T follicular helper cell (primary cell): ENCODE measurements at places on chromosomes 13 and 19.

DNA sequence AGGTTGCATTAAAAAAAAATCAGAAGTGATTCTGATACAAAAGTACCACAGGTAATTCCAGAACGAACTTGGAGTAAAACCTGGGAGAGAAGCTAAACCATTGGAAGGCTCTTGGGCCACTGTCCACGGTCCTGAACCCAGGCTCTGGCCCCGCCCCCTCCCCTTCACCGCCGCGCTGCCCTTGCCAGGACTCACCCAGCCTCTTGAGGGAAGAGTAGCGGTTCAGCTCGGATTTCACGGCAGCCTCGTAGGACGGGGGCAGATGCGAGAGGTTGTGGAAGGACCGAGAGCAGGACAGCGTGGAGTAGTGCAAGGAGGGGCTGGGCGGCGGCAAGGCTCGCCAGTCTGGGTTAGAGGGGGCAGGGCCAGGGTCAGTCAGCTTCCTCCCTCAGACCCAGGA, 5.7 kb downstream of the SHISA7 start:
- DNase-seq, result no peak

GRCh38 chr19:41325640-41325946, 15.6 kb downstream of the CCDC97 start:
- no peak for DNase-seq

GRCh38 chr13:82687884-82688283, 1194.4 kb downstream of the SLITRK1 start:
- no peak for DNase-seq

- DNase-seq, result no peak
Measured at GRCh38 chr13:22227895-22228294, 557.0 kb downstream of the FGF9 start.

DNA sequence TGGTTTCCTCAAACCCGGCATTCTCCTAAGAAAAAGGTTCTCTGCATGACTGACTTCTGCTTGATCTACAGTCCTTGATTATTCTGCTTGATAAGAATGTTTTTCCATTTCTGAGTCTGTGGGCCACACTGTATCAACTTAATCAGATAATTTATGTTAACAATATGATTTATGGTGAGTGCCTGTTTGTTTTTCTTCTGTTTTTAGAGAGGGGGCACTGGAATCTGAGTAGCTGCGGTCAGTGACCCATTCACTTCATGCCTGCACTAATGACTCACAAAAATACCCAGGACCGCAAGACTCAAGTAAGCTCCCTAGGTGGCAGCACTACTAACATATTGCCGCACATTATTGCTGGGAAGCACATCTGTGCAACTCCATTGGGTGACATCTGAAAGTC, 542.3 kb upstream of the ATXN8OS start:
- no peak for DNase-seq

DNA sequence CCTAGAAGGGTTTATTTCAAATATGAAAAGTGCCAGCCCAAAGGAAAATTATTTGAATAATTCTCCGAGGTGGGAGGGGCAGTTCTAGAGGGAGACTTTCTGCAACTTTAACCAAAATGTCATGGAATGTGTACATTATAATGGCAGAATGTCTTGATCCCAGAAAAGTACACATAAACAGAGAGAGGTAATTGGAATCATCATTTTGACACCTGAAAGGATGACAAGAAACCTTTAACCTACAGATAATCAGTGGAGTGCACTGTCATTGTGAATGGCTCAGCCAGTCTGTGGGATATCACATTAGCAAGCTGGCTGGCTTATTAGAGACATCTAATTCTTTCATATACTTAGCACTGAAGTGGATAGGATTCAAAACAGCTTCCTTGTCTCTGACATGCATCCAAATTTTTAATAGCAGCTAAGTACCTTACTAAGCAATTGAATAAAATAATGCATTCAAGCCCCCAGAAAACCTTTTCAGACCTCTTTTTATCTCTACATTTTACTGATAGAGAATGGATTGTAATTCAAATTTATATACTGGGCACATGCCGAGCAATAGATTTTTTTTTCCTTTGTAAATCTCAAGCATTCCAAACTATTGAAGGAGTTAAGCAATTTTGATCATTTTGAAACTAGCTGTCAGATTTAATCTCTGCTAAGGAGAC, 468.6 kb downstream of the COG6 start:
- no peak for DNase-seq

- DNase-seq, result no peak
Measured at GRCh38 chr19:18629166-18630088, 7.4 kb upstream of the KLHL26 start.

GRCh38 chr19:13206587-13206986, 56.4 kb downstream of the IER2 start:
- no peak for DNase-seq
